ENCODE measurements at places on chromosomes 7 and 10.

GRCh38 chr7:114921631-114922025, 266 bp upstream of the MDFIC start:
- DNase-seq = peak; percentile 25

- DNase-seq = no peak
Observed at GRCh38 chr7:146150153-146150552, 33.6 kb downstream of the CNTNAP2 start.

GRCh38 chr10:122294511-122295450, 23.7 kb downstream of the BTBD16 start:
- DNase-seq = no peak

- DNase-seq = no peak
Observed at GRCh38 chr10:14548474-14548873, 217.8 kb upstream of the FRMD4A start.

- DNase-seq = no peak
Observed at GRCh38 chr7:121302214-121302745, 26.5 kb upstream of the WNT16 start.

GRCh38 chr7:80760292-80760691, 121.8 kb downstream of the CD36 start:
- no peak for DNase-seq

- DNase-seq = no peak
Observed at GRCh38 chr10:35940141-35941041, 298.3 kb upstream of the FZD8 start.

DNA sequence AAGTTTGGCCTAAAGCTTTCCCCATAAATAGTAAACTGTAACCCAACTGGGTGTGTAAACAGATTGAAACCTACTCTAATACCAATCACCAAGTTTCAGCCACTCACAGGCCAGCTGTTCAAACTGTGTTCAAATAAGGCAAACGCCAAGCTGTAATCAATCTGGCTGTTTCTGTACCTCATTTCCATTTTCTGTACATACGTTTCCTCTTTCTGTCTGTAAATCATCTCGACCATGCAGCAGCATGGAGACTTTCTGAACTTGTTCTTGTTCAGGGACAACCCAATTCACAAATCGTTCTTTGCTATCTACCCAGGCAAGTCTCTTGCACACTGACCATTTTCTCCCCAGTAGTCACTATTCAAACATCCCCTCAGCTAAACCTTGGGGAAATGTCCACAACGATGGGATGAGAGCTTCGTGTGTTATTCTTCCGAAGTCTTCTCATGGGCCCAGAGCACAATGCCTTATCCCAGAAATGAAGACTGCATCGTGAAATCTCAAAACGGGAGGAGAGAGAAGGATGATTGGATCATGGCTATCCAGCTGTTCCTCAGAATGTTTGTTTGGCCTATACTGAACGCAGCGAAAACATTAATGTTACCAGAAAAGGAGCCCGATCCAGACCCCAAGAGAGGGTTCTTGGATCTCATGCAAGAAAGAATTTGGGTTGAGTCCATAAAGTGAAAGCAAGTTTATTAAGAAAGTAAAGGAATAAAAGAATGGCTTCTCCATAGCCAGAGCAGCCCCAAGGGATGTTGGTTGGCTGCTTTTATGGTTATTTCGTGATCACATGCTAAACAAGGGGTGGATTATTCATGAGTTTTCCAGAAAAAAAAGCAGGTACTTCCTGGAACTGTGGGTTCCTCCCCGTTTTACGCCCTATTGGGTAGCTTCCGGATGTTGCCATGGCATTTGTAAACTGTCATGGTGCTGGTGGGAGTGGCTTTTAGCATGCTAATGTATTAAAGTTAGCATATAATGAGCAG, 86.2 kb downstream of the SLC16A9 start:
- DNase-seq = no peak

DNA sequence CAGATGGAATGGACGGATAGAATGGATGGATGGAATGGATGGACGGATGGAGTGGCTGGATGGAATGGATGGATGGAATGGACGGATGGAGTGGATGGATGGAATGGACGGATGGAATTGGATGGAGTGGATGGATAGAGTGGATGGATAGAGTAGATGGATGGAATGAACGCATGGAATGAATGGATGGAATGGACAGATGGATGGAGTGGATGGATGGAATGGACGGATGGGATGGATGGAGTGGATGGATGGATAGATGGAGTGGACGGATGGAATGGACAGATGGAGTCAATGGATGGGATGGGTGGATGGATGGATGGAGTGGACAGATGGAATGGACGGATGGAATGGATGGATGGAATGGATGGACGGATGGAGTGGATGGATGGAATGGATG, 259.7 kb upstream of the C7orf33 start:
- no peak for DNase-seq

- no peak for DNase-seq
Observed at GRCh38 chr7:87154569-87154968, 2.3 kb downstream of the DMTF1 start.

GRCh38 chr10:88330174-88330573, 252.9 kb downstream of the RNLS start:
- no peak for DNase-seq

DNA sequence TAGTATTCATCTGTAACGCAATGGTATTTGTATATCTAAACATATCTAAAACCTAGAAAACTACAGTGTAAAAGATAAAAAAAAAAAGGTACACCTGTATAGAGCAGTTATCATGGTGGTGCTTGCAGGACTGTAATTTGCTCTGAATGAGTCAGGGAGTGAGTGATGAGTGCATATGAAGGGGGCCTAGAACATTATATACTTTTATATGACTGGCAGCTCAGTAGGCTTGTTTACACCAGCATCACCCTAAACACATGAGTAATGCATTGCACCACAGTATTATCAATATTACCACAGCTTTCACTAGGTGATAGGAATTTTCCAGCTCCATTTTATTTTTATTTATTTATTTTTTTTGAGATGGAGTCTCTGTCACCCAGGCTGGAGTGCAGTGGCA, 40.8 kb downstream of the TRIM24 start:
- DNase-seq = no peak
